ENCODE measurements at places on chromosomes 6 and 20.
A peak's percentile ranks its signal among the peaks of the same experiment; 100 is the strongest.

GRCh38 chr6:142706210-142706609, 238.8 kb downstream of the HIVEP2 start:
- H3K4me3 ChIP-seq = no peak overlapping the region
- H3K4me1 ChIP-seq = peaks cover 28% of the 10 kb centered on the region
- no peaks in the 10 kb centered on the region for H3K36me3 ChIP-seq
- H3K27me3 ChIP-seq = no peaks in the 10 kb centered on the region

GRCh38 chr6:56550301-56550700, 92.4 kb downstream of the DST start:
- H3K36me3 ChIP-seq = peaks cover 8% of the 10 kb centered on the region
- H3K4me1 ChIP-seq = no peaks in the 10 kb centered on the region
- H3K4me3 ChIP-seq = no peak overlapping the region
- no peaks in the 10 kb centered on the region for H3K27me3 ChIP-seq
- DNase-seq = no peak
- H3K27ac ChIP-seq = peak overlapping the region; percentile 37

GRCh38 chr6:140537834-140538705, 1163.6 kb upstream of the CITED2 start:
- DNase-seq = no peak
- H3K4me1 ChIP-seq = no peaks in the 10 kb centered on the region
- H3K27ac ChIP-seq = peak overlapping the region; percentile 39
- H3K36me3 ChIP-seq = no peaks in the 10 kb centered on the region

GRCh38 chr6:1043458-1043836, 268.5 kb upstream of the FOXQ1 start:
- no peak for DNase-seq
- H3K27me3 ChIP-seq = no peaks in the 10 kb centered on the region
- no peak overlapping the region for H3K27ac ChIP-seq
- no peaks in the 10 kb centered on the region for H3K36me3 ChIP-seq

DNA sequence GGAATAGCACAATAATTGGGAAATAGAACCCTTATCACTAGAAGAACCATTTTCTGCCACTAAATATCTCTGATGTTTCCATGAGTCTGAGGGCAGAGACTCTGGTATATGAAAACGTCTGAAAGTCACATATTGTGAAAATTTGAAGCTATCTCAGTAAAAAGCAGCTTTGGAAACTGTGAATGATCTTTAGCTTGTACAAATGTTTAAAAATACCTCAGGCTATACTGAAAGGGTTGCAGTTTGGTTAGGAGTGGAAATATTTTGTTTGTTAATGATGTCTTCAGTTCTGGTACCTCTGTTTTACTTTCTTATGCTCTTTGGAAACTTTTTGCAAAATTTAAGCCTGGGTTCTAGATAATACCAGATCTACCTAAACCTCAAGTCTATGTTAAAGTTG, 135.0 kb downstream of the SLC16A10 start:
- H3K4me1 ChIP-seq = no peaks in the 10 kb centered on the region
- no peaks in the 10 kb centered on the region for H3K36me3 ChIP-seq
- no peaks in the 10 kb centered on the region for H3K27me3 ChIP-seq
- no peak overlapping the region for H3K27ac ChIP-seq
- H3K4me3 ChIP-seq = no peak overlapping the region
- no peak for DNase-seq

GRCh38 chr20:5863040-5863833, 87.1 kb downstream of the TRMT6 start:
- peaks cover 8% of the 10 kb centered on the region for H3K4me1 ChIP-seq
- DNase-seq = peak; percentile 49
- no peaks in the 10 kb centered on the region for H3K27me3 ChIP-seq
- H3K27ac ChIP-seq = peak overlapping the region; percentile 73
- no peak overlapping the region for H3K4me3 ChIP-seq
- H3K36me3 ChIP-seq = no peaks in the 10 kb centered on the region

- no peak overlapping the region for H3K4me3 ChIP-seq
- H3K27ac ChIP-seq = no peak overlapping the region
- no peaks in the 10 kb centered on the region for H3K4me1 ChIP-seq
- DNase-seq = no peak
- no peaks in the 10 kb centered on the region for H3K36me3 ChIP-seq
These were observed 175.5 kb downstream of the TFAP2B start for GRCh38 chr6:50993941-50994720.

- no peaks in the 10 kb centered on the region for H3K36me3 ChIP-seq
- H3K4me3 ChIP-seq = no peak overlapping the region
- no peak overlapping the region for H3K27ac ChIP-seq
- H3K27me3 ChIP-seq = no peaks in the 10 kb centered on the region
- H3K4me1 ChIP-seq = no peaks in the 10 kb centered on the region
These were observed 1.6 kb downstream of the HLA-DQB1 start for GRCh38 chr6:32664827-32665362.

DNA sequence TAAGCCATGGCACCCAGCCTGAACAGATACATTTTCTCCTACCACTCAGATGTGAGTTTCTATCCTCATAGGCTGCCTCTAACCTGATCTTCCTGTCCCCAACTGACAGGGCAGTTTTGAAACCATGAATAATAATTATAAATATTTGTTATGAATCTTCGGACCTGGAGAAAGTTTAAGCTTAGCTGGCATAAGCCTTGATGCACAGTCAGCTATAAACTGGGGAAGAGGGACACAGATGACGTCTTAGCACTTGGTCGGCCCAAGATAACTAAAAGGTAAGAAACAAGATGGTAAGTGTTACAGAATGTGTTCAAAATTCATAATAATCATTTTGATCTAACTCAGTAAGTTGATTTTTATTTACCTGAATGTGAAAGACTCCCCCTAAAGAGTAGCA, 8.1 kb downstream of the ZKSCAN4 start:
- no peaks in the 10 kb centered on the region for H3K4me1 ChIP-seq
- H3K4me3 ChIP-seq = no peak overlapping the region
- no peak for DNase-seq
- no peaks in the 10 kb centered on the region for H3K27me3 ChIP-seq
- peaks cover 50% of the 10 kb centered on the region for H3K36me3 ChIP-seq

- peaks cover 3% of the 10 kb centered on the region for H3K4me1 ChIP-seq
- DNase-seq = no peak
- H3K36me3 ChIP-seq = no peaks in the 10 kb centered on the region
- H3K27ac ChIP-seq = no peak overlapping the region
- no peaks in the 10 kb centered on the region for H3K27me3 ChIP-seq
These were observed 25.2 kb downstream of the PHF3 start for GRCh38 chr6:63660757-63661156.

DNA sequence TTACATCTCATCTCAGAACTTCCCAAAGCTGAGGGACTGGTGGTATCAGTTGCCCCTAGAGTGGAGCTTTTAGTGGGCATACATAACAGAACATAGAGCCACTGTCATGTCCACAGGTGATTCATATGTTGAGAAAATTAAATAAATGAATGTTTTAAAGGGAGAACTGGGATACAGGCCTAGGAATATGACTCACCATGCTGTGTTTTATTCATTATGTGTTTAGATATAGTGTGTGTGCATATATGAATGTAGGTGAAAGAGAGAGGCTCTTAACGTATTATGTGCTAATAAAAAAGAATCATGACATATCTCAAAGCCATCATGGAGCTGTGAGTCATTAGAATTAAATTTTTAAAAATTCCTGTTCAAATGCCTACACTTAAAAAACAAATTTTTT, 332.2 kb upstream of the RSPO3 start:
- H3K27me3 ChIP-seq = no peaks in the 10 kb centered on the region
- no peaks in the 10 kb centered on the region for H3K36me3 ChIP-seq
- H3K4me1 ChIP-seq = no peaks in the 10 kb centered on the region
- H3K27ac ChIP-seq = no peak overlapping the region

DNA sequence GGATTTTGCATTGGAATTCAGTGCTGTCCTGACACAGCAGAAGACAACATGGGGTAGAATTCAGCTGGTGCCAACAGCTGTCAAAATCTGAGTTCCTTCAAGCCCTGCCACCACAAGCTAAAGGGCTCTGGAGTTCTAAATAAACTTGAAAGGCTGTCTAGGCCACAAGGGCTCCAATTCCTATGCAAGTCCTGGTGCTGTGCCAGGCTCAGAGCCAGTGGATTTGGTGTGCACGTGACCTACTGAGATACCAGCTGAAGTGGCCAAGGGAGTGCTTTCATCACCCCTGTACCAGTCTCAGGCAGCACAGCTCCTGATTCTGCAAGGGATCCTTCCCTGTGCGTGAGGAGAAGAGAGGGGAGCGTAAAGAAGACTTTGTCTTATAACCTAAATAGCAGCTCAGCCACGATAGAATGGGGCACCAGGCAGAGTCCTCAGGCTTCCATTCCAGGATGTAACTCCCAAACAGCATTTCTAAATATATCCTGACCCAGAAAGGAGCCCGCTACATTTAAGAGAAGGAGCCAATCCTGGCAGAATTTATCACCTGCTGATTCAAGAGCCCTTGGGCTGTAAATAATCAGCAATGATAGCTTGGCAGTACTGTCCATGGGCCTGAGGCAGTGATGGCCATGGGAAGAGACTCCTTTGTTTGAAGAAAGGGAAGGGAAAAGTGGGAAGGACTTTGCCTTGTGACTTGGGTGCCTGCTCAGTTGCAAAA, 881.2 kb upstream of the EPHA7 start:
- H3K27me3 ChIP-seq = no peaks in the 10 kb centered on the region
- DNase-seq = no peak

DNA sequence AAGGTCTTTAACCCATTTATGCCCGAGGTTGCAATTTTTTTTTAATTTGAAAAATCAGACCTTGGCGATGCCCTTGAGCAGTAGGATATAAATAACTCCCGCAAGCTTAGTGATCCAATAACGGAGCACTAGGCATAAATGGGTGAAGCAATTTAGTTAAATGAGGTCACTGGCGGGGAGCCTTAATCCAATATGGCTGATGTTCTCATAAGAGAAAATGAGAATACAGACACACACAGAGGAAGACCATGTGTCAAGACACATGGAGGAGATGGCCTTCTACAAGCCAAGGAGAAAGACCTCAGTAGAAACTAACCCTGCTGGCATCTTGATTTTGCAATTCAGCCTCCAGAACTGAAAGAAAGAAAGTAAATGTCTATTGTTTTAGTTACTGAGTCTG, 735 bp downstream of the SIRPG start:
- no peak overlapping the region for H3K27ac ChIP-seq
- no peak overlapping the region for H3K4me3 ChIP-seq
- H3K27me3 ChIP-seq = no peaks in the 10 kb centered on the region
- DNase-seq = no peak
- no peaks in the 10 kb centered on the region for H3K4me1 ChIP-seq
- no peaks in the 10 kb centered on the region for H3K36me3 ChIP-seq

- no peaks in the 10 kb centered on the region for H3K36me3 ChIP-seq
- no peak overlapping the region for H3K27ac ChIP-seq
- H3K4me1 ChIP-seq = no peaks in the 10 kb centered on the region
- DNase-seq = no peak
These were observed 51.5 kb downstream of the RPS12 start for GRCh38 chr6:132865829-132866228.

DNA sequence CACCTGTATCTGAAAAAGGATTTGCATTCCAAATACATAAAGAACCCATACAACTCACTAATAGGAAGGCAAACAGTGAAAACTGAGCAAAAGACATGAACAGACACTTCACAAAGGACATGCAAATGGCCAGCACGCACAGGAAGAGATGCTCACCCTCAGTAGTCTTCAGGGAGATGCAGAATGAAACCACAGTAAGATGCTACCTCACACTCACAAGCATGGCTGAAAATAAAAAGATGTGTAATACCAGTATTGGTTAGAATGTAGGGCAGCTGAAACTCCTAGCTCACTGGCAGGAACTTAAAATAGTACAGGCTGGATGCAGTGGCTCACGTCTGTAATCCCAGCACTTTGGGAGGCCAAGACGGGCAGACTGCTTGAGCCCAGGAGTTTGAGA, 64.6 kb downstream of the SNX5 start:
- no peaks in the 10 kb centered on the region for H3K4me1 ChIP-seq
- no peaks in the 10 kb centered on the region for H3K36me3 ChIP-seq
- H3K27me3 ChIP-seq = no peaks in the 10 kb centered on the region
- no peak overlapping the region for H3K27ac ChIP-seq

- peak overlapping the region; percentile 55 for H3K4me3 ChIP-seq
- no peak for DNase-seq
- H3K36me3 ChIP-seq = no peaks in the 10 kb centered on the region
- H3K27ac ChIP-seq = peak overlapping the region; percentile 84
- H3K27me3 ChIP-seq = no peaks in the 10 kb centered on the region
- H3K4me1 ChIP-seq = peaks cover 16% of the 10 kb centered on the region
These were observed 100.9 kb downstream of the HFE start for GRCh38 chr6:26187981-26188635.

DNA sequence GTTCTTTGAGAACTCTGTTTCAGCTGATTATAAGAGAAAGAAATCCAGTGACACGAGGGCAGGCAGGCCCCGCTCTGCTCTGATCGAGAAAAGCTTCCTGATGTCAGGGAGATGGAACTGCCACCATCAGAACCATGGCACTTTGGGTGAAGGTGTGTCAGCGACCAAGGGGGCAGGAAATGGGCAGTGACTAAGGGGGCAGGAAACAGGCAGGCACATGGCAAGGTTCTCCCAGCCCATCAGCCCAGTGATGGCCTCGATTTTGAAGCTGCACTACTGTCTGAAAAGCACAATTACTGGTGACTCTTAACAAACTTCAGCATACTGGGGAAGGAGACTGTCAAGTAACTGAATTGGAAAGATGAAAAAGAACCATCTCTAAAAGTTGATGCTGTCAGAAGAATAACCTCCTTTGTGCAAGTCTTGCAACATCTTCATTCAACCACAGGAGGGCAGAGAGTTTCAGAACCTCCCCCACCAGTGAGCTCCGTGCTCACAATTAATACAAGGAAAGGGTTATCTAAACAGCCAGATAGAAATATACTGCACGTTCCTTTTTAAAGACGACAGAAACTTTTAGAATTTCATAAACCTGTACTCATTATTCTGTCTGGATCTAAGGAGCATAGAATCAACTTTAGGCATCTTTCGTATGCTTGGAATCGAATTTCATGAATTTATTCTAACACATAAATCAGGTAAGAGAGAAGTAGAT, 39.1 kb downstream of the TMX4 start:
- no peaks in the 10 kb centered on the region for H3K4me1 ChIP-seq
- no peak overlapping the region for H3K27ac ChIP-seq
- H3K4me3 ChIP-seq = no peak overlapping the region
- no peak for DNase-seq

GRCh38 chr6:88422831-88423230, 256.7 kb upstream of the CNR1 start:
- no peaks in the 10 kb centered on the region for H3K27me3 ChIP-seq
- H3K4me1 ChIP-seq = no peaks in the 10 kb centered on the region
- DNase-seq = no peak
- H3K27ac ChIP-seq = no peak overlapping the region
- no peak overlapping the region for H3K4me3 ChIP-seq
- no peaks in the 10 kb centered on the region for H3K36me3 ChIP-seq

Data from upper lobe of left lung (tissue), 6 donors.